ENCODE measurements at places on chromosomes 1 and 21.

GRCh38 chr1:92691925-92692324 is 93.0 kb downstream of the EVI5 start:
- no peak for DNase-seq

DNA sequence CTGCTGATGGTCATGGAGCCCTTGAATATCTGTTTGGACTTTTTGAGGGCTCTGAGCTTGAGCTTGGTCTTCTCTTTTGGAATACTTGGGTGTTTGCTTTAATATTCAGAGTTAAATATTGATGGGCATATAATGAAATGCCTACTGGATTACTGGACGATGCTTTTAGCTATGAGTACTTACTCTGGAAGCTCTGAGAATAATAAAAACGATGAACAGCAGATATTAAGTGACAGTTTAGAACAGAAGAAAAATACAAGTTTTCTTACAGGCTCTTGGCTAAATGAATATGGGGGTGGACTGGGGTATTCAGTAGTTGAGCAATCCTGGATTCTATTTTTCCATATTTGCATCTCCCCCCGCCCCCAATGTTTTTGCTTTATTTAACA is 20.7 kb downstream of the GALNT2 start:
- DNase-seq, result no peak

DNA sequence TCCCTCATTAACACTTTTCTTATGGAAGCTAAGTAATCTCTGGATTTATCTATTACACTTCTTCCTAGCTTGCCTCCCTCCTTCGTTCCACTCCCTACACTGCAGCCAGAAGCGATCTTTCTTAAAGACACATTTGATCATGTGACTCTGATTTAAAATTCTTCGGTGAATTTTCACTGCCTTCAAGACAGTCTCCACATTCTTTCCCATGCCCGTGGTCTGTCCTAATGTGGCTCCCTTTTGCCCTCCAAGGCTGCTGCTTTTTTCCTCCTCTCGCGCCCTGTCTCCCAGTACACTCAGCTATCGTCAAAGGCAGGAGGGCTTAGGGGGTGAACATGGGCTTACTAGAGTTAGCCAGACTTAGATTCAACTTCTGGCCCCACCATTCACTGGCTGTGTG is 64.4 kb downstream of the SDCCAG8 start:
- DNase-seq, result no peak

GRCh38 chr21:45460611-45461368 is 55.8 kb downstream of the COL18A1 start:
- DNase-seq, result peak; percentile 63

DNA sequence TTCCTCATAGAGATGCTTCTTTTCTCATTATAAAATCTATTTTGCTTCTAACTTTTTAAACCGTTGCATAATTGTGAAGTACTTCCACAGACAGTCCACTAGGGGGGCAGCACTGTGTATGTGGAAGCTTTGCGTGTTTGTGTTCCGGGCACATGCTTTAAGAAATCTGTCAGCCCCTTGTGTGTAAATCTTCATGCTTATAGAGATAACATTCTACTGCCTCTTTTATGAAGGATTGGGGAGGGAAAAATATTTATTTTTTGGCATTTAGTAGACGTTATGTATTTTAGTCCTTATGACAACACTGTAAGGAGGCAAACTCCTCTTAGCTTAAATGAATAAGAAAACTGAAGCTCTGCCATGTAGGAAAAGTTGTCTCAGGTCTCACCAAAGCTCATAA is 157.3 kb upstream of the PTGFR start:
- DNase-seq, result peak; percentile 22

GRCh38 chr1:3522112-3522511 is 67.6 kb downstream of the ARHGEF16 start:
- no peak for DNase-seq

GRCh38 chr1:237528545-237528944 is 362.2 kb downstream of the ZP4 start:
- no peak for DNase-seq

GRCh38 chr1:152244576-152245273 is 20.7 kb upstream of the HRNR start:
- no peak for DNase-seq

DNA sequence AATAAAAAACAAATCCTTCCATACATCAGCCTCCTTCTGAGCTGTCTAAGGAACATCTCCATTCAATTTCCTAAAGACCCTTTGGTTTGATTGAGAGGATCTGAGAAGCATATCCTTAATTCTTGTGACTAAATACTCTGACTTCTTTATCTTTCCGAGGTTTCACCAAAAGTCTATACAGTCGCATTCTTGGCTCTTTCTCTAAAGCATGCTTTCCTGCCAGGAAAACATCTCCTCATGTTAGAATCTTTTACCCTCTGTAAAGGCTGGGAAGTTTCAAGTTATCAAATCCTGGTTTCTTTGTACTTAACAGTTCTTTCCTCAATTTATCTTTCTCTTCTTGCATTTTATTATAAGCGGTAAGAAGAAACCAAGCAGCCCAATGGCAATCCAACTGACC is 630.4 kb downstream of the PTPRC start:
- no peak for DNase-seq

DNA sequence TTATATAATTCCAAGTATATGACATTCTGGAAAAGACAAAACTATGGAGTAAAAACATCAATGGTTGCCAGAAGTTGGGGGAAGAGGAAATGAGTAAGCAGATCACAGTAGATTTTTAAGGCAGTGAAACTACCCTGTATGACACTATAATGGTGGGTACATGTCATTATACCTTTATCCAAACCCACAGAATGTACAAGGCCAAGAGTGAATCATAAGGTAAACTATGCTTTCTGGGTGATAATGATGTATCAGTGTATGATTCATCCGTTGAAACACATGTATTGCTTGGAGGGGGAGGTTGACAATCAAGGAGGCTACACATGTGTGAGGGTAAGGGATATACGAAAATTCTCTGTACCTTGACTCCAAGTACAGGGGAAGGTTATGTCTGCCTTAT is 862.7 kb downstream of the PLA2G4A start:
- DNase-seq, result peak; percentile 95

DNA sequence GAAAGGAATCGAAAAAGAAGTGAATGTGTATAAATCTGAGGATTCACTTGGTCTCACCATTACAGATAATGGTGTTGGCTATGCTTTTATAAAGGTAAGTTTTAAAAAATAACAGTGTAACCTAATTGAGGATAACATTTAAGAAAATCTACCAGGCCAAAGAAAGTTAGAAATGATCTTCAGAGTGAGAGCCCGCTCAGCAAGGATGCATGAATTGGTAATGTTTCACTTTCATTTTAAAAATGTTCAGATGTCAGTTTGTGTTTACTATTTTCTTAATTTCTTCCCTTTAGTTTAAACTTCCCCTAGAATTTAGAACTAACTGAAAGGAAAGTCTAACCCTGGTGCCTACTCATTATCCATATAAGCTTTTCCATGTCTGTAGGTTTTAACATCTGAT is 35.0 kb downstream of the GIPC2 start:
- DNase-seq, result no peak

DNA sequence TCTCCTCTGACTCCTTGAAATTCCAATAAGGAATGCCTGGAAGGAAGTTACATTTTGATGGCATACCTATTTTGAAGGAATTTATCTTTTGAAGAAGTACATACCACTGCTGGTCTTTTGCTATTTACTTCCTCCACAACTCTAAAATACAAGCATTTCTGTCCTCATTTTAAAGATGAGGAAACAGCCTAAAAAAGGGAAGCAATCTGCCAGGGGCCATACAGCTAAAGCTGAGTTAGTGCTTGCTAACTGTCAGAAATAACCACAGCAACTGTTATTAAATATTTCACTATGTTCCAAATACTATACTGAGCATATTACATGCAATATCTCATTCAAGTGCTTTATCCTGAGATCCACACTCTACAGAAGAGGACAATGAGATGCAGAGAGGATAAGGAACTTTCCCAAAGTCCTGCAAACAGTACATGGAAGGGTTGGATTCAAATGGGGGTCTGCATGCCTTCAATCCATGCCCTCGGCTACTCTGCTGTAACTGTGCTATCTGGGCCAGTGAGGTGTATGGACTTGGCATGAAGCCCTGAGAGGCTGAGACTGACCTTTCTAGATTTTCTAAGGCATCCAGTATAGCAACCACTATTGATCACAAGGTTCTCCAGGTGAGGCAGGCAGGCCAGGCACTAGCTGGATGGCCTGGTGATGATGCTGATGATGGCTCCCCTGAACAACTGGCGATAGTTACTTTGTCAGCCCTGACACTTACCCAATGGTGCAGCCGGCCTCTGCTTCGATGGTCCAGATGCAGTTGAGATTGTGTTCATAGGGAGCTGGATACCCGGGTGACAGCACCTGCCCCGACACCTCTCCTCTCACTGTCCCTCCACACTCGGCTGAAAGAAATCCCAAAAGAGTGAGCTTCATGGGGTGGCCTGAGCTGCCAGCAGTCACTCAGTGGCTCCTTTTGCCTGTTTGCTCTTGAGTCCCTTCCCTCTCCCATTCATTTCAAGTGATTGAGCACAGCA is 171.4 kb upstream of the HMGB4 start:
- DNase-seq, result no peak

DNA sequence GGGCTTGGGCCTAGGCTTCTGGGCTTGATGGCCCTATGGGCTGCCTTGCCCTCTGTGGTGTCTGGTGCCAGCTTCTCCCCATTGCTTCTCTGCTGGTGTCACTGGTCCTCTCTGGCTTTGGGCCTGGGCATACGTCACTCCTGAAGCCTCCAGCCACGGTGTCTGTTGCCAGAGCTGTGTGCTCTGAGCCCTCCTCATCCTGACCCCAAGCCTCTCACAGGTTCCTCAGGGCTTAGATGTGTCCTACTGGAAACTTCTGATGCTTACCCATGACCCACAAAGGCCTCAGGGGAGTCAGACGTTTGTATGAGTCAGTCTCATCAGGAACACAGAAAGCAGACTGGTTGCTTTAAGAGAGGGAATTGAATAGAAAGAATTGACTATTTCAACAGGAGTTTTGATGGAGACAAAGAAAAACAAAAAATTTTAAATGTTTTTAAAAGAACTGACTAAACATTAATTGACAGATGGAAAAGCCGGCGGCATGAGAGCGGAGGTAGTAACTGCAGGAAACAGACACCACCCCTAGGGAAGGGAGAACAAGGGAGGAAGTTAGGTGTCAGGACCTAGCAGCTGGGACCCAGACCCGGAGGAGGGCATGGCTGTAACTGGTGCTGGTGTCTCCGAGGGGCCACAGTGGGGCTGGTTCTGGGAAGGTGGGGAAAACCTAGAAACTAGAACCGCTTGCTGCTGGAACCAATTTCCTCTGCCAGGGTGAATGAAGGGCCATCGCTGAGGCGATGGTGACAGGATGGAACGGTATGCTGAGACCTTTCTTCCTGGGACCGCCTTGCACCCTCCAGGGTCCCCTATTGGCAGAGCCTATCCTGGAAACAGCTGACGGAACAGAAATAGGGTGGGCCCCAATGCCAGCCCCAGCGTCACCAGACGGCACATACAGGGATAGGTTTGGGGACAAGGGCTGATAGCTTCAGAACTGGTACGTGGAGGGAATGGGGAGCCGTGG is 40.0 kb upstream of the CITED4 start:
- DNase-seq, result peak; percentile 20

DNA sequence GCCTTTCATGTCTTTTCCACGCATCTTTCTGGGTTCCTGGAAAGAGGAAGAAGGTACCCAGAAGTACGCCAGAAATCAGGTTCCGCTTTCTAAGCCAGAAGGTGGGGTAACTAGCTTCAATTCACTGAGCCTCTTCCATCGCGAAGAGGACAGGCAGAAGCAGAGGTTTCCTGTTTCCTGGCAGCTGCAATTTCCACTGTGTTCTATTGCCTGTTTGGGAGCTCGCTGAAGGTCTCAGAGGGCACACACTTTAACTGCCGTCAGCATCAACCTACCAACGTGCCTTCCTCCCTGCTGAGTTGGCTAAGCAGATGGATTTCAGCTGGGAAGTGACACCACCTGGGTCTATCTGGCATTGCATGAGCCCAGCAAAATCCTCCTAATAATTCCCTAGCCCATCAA is 10.0 kb downstream of the NCF2 start:
- DNase-seq, result no peak

- DNase-seq, result no peak
Measured at GRCh38 chr1:110339407-110340206, 430 bp downstream of the RBM15 start.

DNA sequence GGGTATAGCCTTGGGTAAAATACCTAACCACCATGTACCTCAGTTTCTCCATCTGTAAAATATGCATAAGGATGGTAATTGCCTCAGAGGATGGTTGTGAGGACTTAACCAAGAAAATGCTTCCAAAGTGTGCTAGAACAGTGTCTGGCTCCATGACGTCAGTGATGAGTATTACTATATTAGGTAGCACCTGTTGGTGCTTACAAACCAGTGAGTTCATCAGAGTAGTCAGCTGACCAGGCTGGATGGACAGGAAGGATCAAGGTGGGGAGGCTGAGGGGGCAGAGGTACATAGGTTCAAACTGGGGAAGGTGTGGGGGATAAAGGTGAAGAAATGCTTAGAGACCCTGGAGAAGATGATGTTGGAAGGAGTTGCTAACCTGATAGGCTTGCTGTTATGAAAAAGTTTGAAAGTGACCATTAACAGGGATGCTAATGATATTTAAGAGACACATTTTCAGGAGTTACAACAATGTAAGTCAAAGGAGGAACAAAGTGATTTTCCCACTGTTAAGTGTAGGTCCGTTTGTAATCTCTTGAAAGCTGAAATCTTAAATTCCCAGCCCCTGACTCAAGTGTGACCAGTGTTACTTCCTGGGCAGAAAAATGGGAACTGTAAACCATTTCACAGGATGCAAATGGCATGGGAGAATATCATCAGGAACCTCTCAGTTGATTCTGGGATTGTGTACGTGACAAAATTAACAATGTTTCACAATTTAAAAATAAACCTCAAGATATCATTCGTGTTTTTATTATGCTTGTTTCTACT is 4.4 kb downstream of the NTPCR start:
- no peak for DNase-seq

- no peak for DNase-seq
Measured at GRCh38 chr1:81600878-81601622, 199.7 kb upstream of the ADGRL2 start.

- no peak for DNase-seq
Measured at GRCh38 chr21:38350684-38351083, 93.9 kb downstream of the KCNJ15 start.

DNA sequence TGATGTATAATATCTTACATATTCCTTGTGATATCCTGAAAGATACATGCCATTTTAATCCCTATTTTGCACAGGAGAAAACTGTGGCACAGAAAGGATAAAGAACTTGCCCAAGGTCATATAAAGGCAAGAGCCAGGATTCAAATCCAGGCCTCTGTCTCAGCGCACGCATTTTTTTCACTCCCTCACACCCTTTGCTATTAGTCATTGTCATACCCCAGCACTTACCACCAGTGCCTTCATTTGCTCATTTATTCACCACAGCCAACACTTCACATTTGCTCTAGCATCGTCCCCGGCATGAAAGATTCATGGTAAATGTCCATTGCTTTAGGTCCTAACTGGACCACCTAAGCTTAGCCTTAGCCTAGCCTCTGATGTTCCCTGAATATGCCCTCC is 14.2 kb downstream of the ALX3 start:
- DNase-seq, result no peak

GRCh38 chr1:162028726-162029125 is 5.1 kb upstream of the OLFML2B start:
- DNase-seq, result no peak

Data from fibroblast of skin of left quadriceps (primary cell).